Stimulated activated CD4-positive, alpha-beta T cell treated with anti-CD3 and anti-CD28 coated beads, Interleukin-1b, Interleukin-23, amount 100 ng/mL, for 1 hour (primary cell): ENCODE measurements at places on chromosomes 5 and 9.

GRCh38 chr9:116279230-116279629 lies 125.6 kb downstream of the PAPPA start:
- DNase-seq: no peak

GRCh38 chr9:28792716-28793115 lies 1219.4 kb upstream of the C9orf72 start:
- DNase-seq: no peak

DNA sequence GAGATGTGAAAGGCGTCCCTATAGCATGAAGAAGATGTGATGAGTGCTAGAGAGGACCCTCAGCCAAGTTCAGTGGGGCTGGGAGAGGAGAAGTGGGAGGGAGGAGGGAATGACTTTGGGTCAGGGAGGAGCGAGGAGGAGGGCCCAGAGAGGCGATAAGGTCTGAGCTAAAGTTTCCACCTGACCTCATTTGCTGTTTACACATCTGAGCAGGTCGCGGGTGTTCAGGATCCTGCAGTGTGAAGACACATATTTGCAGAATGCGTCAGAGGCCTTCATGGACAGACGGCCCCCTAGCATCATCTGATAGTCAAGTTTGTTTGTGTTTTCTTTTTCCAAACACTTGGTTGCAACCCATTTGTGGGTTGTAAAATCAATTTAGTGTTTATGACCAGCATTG lies 18.9 kb upstream of the IGFBPL1 start:
- no peak for DNase-seq

DNA sequence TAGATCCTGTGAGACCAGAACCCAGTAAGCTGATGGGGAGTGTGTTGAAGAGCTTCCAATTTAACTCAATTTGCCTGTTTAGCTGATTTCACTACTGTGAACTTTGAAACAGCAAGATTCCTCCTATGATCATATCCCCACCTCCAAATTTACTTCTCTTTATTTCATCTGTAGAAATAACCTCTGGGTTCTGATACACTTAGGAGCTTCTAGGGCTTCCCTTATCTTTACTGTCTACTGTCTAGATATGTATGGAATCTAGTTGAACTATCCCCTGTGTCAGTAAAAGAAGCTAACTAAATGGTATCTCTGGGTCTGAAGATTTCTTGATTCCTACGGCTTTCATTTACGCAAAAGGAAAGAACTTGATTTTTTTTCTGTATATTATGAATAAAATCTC lies 116.8 kb downstream of the GCNT1 start:
- no peak for DNase-seq

GRCh38 chr5:159095866-159096242 lies 3.9 kb downstream of the EBF1 start:
- no peak for DNase-seq

DNA sequence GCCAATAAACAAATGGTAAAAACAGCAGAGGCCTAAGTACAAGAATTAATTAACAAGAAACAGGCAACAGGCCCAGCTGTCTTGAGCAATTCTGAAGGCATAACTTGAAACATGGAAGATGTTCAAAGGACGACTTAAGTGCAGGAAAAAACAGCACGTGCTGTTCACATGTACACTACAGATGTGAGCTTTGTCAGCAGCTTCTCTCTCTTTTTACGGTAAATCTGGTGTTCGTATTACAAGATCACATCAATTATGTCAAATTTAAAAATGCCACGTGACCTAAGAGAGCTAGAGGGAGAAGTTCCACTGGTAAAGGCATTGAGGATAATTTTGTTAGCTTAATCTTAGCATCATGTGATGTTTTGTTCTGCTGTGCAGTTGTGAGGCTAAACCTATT lies 281.1 kb downstream of the PSAT1 start:
- DNase-seq: no peak

DNA sequence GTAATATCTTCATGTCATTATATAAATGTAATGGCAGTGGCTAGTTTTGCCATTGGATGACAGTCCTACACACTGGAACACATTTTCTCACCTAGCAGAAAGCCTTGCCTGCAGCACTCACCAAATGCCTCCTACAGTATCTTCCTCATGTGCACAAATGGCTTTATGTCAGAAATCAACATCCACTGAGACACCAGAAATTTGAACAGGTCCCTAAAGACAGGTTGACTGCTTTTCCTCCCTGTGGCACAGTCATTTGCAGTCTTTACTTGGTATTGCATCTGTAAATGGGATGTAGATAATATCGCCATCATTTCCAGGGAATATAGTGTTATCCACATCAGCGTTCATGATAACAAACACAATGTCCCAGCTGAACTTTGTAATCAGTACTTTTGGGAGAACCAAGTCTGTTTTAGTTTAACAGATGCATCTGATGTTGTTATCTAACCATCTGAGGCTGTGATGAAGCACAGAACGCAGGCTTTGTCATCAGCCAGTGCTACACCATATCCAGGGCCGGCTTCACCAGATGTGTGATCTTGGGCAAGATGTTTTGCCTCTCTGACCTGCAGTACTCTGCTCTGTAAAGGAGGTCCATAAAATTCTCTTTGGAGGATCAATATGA lies 83.9 kb upstream of the TAS2R1 start:
- no peak for DNase-seq

DNA sequence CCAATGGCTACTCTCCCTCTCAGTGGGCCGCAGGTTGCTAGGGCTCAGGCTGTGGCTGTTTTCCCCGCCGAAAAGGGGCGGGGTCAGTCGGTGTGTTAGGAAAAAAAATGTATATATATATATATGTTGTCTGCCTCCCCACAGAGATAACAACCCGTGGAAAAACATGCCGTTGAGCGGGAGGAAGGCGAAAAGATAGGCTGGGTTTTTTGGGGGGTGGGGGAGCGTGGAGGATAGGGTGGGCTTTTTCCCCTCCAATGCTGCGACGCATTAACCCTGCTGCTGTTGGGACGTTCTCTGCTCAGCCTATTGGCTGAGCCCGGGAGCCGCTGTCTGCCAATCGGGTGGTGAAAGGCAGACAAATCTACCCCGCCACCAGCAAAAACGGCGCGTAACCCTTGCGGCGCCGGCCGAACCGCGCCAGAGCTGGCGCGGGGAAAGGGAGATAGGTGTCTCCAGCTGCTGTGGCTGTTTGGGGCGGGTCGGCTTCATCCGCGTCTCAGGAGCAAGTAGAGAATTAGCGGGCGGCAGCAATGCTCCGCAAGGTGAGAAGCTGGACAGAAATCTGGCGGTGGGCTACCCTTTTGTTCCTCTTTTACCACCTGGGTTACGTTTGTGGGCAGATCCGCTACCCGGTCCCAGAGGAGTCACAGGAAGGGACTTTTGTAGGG lies at the start of gene PCDHGC4:
Gene PCDHGC4 (plus strand): TSS at position 390 of the 671 bp plus-strand sequence. CDS start 144 bp downstream, at position 534.
- DNase-seq: no peak

DNA sequence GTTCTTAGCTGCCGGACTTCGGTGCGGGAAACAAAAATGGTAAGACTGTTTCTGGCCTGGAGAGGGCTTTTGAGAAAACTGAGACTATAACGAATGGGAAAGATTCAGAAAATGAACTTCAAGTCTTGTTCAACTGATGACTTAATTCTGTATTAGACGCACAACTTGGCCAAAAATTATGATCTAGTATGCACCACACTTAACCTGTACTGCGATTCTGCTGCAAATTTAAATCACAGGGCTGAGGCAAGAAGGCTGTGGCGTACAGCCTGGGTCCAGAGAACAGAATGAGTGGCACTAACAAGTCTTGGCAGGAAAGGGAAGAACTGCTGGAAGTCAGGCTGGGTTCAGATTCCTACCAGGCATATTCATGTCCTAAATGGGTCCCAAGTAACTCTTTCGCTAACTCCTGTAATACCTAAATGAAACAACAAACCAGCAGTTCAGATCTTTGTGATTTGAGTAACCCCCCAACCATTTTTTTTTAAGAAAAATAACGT lies 781 bp upstream of the COL23A1 start:
- DNase-seq: no peak

DNA sequence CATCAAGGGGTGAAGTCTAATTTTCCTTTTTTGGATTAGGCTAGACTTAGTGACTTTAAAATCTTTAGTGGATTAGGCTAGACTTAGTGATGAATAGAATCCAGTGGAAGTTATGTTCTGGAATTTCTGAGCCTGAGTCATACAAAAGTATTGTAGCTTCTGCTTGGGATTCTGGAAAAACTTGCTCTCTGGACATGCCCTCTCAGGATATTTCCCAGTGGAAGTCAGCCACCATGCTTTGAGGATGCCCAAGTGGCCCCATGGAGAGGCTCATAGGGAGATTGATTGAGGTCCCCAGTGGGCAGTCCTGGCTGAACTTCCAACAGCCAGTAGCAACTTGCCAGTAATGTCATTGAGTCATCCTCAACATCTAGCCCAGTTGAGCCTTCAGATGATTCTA lies 112.4 kb upstream of the PRLR start:
- no peak for DNase-seq

DNA sequence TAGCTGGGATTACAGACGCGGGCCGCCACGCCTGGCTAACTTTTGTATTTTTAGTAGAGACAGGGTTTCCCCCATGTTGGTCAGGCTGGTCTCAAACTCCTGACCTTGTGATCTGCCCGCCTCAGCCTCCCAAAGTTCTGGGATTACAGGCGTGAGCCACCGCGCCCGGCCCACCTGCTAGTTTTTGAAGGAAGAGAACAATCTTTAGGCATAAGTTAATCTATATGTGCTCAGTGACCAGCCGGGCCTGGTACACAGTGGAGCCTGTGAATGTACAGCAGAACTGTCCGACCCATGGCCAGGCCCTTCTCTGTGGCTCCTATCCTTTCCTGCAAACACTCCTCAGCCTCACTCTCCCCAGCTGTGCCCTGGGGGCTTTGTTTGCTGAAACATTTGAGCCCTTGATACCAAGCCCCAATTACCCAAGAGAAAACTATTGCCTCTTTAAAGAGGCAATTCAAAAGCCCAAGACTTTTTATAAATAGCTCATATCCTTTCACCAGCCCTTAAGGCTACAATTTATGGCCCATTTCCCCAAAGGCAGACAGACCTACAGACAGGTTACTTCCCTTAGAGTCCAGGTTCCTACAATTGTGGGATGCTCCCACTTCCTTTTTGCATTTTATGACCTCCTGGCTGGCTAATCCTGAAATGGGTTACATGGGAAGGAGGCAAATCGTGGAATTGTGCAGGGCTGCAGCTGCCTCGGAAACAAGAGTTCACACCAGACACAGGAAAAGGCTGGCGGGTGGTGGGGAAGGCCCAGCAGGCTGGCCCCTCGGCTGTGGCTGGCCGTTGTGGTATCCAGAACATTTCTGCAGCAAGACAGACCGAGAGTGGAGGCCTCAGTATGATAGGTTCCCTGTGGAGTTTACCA lies 37.5 kb downstream of the SPRY4 start:
- no peak for DNase-seq

DNA sequence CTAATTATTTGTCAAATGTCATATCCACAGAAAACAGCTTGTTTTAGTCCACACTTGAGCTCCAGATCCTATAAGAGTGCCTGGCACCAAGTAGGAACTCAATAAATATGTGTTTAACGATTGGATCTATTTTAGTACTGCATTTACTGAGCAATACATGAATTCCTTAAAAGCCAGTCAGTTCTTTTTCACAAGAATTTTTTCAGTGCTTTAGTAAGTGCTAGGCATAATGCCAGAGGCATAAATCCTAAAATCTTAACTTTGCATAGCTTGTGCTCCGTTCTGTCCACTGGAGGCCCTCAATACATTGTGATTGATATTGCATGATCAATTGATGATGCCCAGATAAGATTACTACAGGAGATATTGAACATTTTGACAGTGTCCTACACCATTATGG lies 67.3 kb upstream of the PCSK5 start:
- DNase-seq: no peak

GRCh38 chr5:153267506-153267905 lies 223.0 kb upstream of the GRIA1 start:
- no peak for DNase-seq

DNA sequence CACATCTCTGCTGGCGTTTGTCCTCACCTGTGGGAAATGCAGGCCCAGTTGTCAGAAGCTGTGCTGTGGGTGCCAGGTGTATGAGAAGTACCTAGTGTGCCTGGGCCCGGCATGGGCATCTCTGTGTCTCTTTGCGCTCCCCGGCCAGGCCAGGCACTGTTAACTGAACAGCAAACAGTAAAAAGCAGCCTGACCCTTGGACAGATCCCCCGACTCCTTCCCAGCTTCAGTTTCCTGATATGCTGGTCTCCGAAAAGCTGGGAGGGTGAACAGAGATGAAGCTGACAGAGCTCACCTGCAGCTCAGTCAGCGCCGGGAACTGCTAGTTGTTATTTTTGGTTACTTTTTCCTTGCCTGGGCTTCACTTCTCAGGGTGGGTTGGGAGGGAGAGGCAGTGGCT lies 28.9 kb downstream of the RXRA start:
- no peak for DNase-seq

DNA sequence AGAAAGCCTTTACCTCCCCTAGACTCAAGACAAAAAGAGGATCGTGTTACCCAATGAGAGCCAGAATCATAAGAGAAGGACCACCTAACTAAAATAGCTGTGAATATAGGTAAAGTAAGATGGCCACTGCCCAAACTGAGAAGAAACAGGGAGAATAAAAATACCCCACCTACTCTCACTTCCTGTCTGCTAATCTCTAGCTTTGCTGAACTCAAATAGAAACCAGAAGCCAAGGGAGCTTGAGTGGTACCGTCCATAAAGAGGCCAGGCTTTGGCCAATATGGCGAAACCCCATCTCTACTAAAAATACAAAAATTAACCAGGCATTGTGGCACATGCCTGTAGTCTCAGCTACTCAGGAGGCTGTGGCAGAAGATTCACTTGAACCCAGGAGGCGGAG lies 123.0 kb upstream of the FST start:
- DNase-seq: no peak

DNA sequence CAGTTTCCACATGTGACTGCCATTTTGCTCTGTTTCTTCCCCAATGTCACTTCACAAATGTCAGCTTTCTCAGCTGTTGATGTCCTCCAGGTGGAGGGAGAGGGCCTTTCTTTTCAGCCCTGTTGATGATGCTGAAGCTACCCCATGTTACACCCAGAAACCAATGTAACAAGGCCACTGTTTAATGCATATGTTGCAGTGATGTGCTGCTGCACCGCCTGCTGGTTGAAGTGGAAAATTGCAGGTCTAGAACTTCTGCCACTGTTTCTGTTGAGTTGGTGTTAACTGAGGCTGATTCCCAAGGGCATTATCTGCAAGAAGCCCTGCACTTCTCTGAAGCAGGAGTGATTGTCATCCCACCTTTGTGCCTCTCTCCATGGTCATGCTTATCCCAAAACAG lies 428.4 kb downstream of the KDM4C start:
- no peak for DNase-seq

GRCh38 chr9:72154468-72155285 lies 5.4 kb downstream of the GDA start:
- no peak for DNase-seq

- no peak for DNase-seq
These were observed 40.1 kb downstream of the SLC38A9 start for GRCh38 chr5:55671975-55672374.

- no peak for DNase-seq
These were observed 2.0 kb upstream of the CDC14B start for GRCh38 chr9:96621618-96622017.

- DNase-seq: no peak
These were observed 1823.4 kb downstream of the MAT2B start for GRCh38 chr5:165328846-165329245.
